ENCODE measurements at places on chromosomes 3 and 15.

GRCh38 chr3:153078826-153079225 is 83.2 kb upstream of the RAP2B start:
- no peak for DNase-seq

- no peak for DNase-seq
These were observed 92.6 kb upstream of the STT3B start for GRCh38 chr3:31439890-31440750.

DNA sequence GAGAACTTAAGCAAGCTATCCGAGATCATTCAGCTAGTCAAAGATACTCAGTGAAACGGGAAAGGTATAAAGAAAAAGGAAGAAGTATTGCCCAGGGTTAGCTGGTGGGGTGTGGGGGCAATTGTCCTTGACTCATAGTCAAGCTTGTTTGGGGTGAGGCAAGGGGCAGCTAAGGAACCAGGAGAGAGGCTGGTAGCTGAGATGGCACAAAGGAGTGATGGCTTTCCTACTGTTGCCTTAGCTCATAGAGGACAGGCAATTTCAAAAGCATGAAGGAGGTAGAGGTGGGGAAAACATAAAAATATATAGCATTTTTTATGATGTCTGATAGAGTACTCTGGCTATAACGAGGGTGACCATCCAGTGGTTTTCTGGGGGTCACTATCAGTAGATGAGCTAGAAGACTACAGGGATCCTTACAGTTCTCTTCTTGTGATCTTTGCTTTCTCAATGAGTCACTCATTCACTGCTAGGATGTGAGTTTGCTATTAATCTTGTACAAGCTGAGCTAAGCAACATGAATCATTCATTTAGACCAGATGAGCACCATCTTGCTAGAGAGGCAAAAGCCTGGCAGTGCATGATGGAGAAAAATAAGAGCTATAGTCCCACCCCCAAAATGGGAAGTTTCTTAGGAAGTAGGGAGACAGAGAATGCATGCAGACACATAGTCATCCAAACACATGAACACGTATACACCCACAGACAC is 207.1 kb upstream of the PFN2 start:
- no peak for DNase-seq

DNA sequence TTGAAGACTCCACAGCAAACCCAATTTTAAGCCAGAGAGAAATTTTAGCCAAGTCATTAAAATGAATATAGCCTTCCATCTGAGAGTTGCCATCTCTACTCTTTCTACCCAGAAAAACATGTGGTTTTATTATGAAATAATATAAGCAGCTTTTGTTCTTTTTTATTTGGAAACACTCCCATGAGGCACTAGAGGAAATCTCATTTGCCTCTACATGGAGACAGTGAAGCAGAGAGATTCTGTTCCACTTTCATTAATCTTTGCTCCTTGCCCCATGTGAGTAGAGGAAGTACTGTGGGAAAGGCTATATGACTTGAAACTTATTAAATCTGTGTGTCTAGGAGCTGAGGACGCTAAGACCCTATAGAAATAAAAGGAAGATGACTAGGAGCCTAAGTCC is 111.1 kb downstream of the P3H2 start:
- no peak for DNase-seq

GRCh38 chr3:10116138-10116460 is 624 bp downstream of the BRK1 start:
- DNase-seq: no peak

- no peak for DNase-seq
These were observed 181.1 kb downstream of the GBE1 start for GRCh38 chr3:81580355-81580754.

- no peak for DNase-seq
These were observed 152.0 kb downstream of the TJP1 start for GRCh38 chr15:29670266-29670665.

- no peak for DNase-seq
These were observed 114.0 kb downstream of the RFTN1 start for GRCh38 chr3:16399473-16399872.

DNA sequence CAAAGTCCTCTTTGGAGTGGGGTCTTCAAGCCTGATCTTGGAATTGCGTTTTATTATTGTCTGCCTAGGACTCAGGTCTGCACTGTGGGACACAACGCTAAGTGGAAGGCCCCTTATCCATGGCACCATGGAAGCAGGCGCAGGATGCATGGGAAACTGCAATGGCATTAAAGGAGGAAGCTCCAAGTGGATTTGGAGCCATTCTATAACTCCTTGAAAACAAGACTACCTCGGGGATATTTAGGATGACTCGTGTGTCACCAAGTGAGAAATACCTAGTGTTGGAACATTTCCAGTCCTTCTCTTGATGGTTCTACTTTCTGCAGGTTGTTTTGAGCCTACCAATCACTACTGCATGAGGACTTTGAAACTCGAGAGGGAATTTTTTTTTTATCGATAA is 126.6 kb upstream of the ZBED2 start:
- DNase-seq: no peak

- peak; percentile 98 for DNase-seq
These were observed 99.8 kb downstream of the MEGF11 start for GRCh38 chr15:66153549-66154415.

- no peak for DNase-seq
These were observed 235.3 kb downstream of the C3orf38 start for GRCh38 chr3:88385090-88385489.

DNA sequence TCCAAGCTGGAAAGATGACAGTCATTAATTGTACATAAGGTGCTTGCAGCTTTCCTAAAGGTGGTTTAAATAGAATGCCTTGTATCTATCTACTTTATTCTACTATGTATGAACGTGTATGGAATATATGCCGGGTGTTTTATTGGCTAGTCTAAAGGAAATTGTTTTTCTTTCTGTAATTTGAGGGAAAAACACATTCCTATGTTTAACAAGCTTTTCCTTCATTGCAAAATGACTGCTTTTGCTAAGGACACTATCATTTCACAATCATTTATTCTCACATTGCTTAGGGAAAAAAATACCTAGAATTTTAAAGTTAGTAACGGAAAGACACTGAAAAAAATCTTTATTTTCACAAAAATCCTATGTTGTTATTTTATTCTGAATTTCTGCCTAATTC is 141.7 kb downstream of the WDR76 start:
- no peak for DNase-seq

Measured in NCI-H1105 treated with DMSO at 0.1 percent for 48 hours (cell line).